Transverse colon (tissue), 4 donors: ENCODE measurements at places on chromosomes 4 and X.
A peak's percentile ranks its signal among the peaks of the same experiment; 100 is the strongest.

- no peaks in the 10 kb centered on the region for H3K27me3 ChIP-seq
- no peak overlapping the region for H3K4me3 ChIP-seq
- H3K27ac ChIP-seq = no peak overlapping the region
- H3K36me3 ChIP-seq = no peaks in the 10 kb centered on the region
- H3K4me1 ChIP-seq = no peaks in the 10 kb centered on the region
- no peak for DNase-seq
These were observed 99.0 kb upstream of the QRFPR start for GRCh38 chr4:121479808-121480207.

- H3K4me3 ChIP-seq = no peak overlapping the region
- H3K4me1 ChIP-seq = no peaks in the 10 kb centered on the region
- H3K27me3 ChIP-seq = no peaks in the 10 kb centered on the region
- H3K36me3 ChIP-seq = no peaks in the 10 kb centered on the region
These were observed 55.3 kb upstream of the ZFP42 start for GRCh38 chr4:187940299-187940698.

GRCh38 chrX:69319376-69319775, 154.1 kb upstream of the PJA1 start:
- no peak overlapping the region for H3K27ac ChIP-seq
- DNase-seq = no peak
- H3K27me3 ChIP-seq = no peaks in the 10 kb centered on the region
- H3K4me1 ChIP-seq = no peaks in the 10 kb centered on the region
- H3K4me3 ChIP-seq = no peak overlapping the region
- no peaks in the 10 kb centered on the region for H3K36me3 ChIP-seq

- DNase-seq = no peak
- H3K36me3 ChIP-seq = no peaks in the 10 kb centered on the region
- H3K4me3 ChIP-seq = no peak overlapping the region
- no peaks in the 10 kb centered on the region for H3K4me1 ChIP-seq
- H3K27ac ChIP-seq = no peak overlapping the region
- no peaks in the 10 kb centered on the region for H3K27me3 ChIP-seq
These were observed 36.8 kb downstream of the TMPRSS11A start for GRCh38 chr4:67926485-67926884.

- H3K4me3 ChIP-seq = no peak overlapping the region
- no peaks in the 10 kb centered on the region for H3K4me1 ChIP-seq
- H3K36me3 ChIP-seq = no peaks in the 10 kb centered on the region
- no peaks in the 10 kb centered on the region for H3K27me3 ChIP-seq
- no peak for DNase-seq
These were observed 133.8 kb upstream of the ANKRD50 start for GRCh38 chr4:124846306-124846705.

- no peak overlapping the region for H3K27ac ChIP-seq
- no peaks in the 10 kb centered on the region for H3K27me3 ChIP-seq
These were observed 40.1 kb downstream of the LDB2 start for GRCh38 chr4:16858275-16858752.

GRCh38 chr4:143289370-143289769, 47.3 kb upstream of the GAB1 start:
- no peak overlapping the region for H3K4me3 ChIP-seq
- H3K36me3 ChIP-seq = no peaks in the 10 kb centered on the region
- DNase-seq = no peak

DNA sequence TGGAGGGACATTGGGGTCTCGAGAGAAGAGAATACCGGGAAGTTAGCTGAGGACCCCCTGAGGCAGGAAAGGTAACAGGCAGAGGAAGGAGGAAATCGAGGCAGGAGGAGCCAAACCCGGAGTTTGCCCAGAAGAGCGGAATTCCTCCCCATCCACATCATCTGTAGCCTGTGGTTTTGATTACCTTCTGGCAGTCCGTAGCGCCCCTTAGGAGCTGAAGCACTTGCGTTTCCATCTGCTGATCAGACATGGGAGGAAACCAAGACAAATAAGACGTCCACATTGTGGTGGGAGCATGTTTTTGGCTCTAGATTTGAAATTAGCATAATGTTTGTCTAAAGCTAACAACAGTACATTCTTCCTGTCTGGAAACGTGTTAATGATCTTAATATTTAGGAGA, 26.8 kb upstream of the HMX1 start:
- DNase-seq = no peak
- H3K27me3 ChIP-seq = peaks cover 40% of the 10 kb centered on the region
- H3K36me3 ChIP-seq = no peaks in the 10 kb centered on the region
- H3K4me3 ChIP-seq = no peak overlapping the region
- no peaks in the 10 kb centered on the region for H3K4me1 ChIP-seq
- no peak overlapping the region for H3K27ac ChIP-seq

DNA sequence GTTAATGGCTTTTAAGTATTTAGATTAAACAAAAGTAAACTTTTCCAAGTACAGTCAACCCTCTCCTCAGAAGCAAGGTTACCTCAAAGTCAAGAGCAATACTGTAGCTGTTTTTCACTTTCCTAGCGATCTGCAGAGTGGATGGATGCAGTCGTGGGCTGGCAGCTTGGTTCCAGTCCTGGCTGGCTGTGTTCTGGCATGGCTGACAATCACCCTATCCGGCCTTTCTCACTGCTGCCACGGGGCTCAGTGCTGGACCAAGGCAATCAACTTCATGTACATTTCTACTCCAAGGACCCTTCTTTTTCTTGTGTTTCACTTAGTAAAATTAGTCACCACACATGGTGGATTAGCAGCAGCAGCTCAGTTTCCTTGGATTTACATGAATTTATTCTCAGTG, 208.3 kb downstream of the GABRB1 start:
- no peak for DNase-seq
- no peak overlapping the region for H3K27ac ChIP-seq
- H3K4me3 ChIP-seq = no peak overlapping the region
- H3K27me3 ChIP-seq = no peaks in the 10 kb centered on the region
- H3K4me1 ChIP-seq = no peaks in the 10 kb centered on the region
- H3K36me3 ChIP-seq = no peaks in the 10 kb centered on the region

- no peaks in the 10 kb centered on the region for H3K4me1 ChIP-seq
- DNase-seq = no peak
- H3K27me3 ChIP-seq = no peaks in the 10 kb centered on the region
- no peak overlapping the region for H3K4me3 ChIP-seq
- H3K36me3 ChIP-seq = no peaks in the 10 kb centered on the region
These were observed 167.7 kb downstream of the NPNT start for GRCh38 chr4:106063009-106063408.

- DNase-seq = no peak
- H3K27me3 ChIP-seq = no peaks in the 10 kb centered on the region
- no peaks in the 10 kb centered on the region for H3K4me1 ChIP-seq
- no peak overlapping the region for H3K27ac ChIP-seq
- no peaks in the 10 kb centered on the region for H3K36me3 ChIP-seq
- no peak overlapping the region for H3K4me3 ChIP-seq
These were observed 26.7 kb downstream of the BCLAF3 start for GRCh38 chrX:19964017-19964710.

- no peak overlapping the region for H3K4me3 ChIP-seq
- no peaks in the 10 kb centered on the region for H3K36me3 ChIP-seq
- DNase-seq = no peak
- H3K27me3 ChIP-seq = no peaks in the 10 kb centered on the region
- H3K4me1 ChIP-seq = no peaks in the 10 kb centered on the region
These were observed 17.4 kb upstream of the CXorf51A start for GRCh38 chrX:146831994-146832393.

GRCh38 chr4:169063441-169063840, 53.4 kb upstream of the CBR4 start:
- H3K27ac ChIP-seq = peak overlapping the region; percentile 78
- DNase-seq = no peak
- no peaks in the 10 kb centered on the region for H3K27me3 ChIP-seq
- no peak overlapping the region for H3K4me3 ChIP-seq
- peaks cover 11% of the 10 kb centered on the region for H3K4me1 ChIP-seq

- peaks cover 7% of the 10 kb centered on the region for H3K27me3 ChIP-seq
- no peak overlapping the region for H3K4me3 ChIP-seq
- DNase-seq = no peak
- no peaks in the 10 kb centered on the region for H3K36me3 ChIP-seq
These were observed 4.3 kb downstream of the BANK1 start for GRCh38 chr4:101794806-101795205.

DNA sequence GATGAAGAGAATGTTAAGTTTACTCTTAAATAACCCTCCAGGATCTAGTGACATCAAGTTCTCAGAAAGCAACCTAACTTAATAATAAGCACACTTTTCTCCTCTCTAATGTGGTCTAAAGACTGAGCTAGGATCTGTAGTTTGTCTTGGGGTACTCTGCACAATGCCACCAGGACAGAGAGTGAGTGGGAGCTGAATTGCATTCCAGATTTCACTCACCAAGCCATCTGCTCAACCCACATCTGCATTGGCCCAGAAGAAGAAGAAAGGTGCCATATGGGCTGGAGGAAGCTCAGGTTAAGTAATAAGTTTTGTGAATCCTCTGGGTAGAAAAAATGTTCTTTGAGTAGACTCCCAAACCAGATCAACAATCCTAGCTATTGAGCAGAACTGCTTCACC, 384.6 kb downstream of the PPP3CA start:
- no peak overlapping the region for H3K27ac ChIP-seq
- DNase-seq = no peak
- no peak overlapping the region for H3K4me3 ChIP-seq
- no peaks in the 10 kb centered on the region for H3K27me3 ChIP-seq

DNA sequence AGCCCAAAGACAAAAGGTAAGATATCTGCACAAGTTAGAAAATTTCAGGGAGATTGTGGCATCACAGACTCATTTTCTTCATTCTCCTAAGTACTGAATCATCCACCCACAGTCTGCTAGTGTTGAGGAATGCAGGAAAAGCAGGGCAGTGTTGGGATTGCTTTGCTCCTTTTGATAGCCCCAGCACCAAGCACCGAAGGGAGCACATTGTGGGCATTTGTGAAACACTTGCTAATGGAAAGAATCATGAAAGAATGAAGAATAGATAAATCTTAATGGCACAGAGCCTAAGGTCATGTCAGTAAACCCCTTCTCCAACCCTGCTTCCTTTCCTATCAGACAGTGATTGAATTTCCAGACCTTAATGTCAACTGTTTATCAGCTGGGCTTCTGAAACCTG, 103.1 kb upstream of the GPRIN3 start:
- DNase-seq = no peak
- H3K4me1 ChIP-seq = no peaks in the 10 kb centered on the region

- no peaks in the 10 kb centered on the region for H3K4me1 ChIP-seq
- no peak overlapping the region for H3K4me3 ChIP-seq
- DNase-seq = no peak
These were observed 15.0 kb upstream of the CT47A1 start for GRCh38 chrX:121000589-121000988.

GRCh38 chr4:102843938-102844337, 16.6 kb upstream of the UBE2D3 start:
- no peaks in the 10 kb centered on the region for H3K4me1 ChIP-seq
- H3K27me3 ChIP-seq = no peaks in the 10 kb centered on the region
- no peak overlapping the region for H3K27ac ChIP-seq
- no peaks in the 10 kb centered on the region for H3K36me3 ChIP-seq
- no peak for DNase-seq

GRCh38 chrX:39843318-39843717, 254.4 kb downstream of the BCOR start:
- no peak for DNase-seq

GRCh38 chr4:7539659-7540058, 104.9 kb upstream of the PSAPL1 start:
- no peaks in the 10 kb centered on the region for H3K36me3 ChIP-seq
- no peak overlapping the region for H3K4me3 ChIP-seq
- no peaks in the 10 kb centered on the region for H3K27me3 ChIP-seq

DNA sequence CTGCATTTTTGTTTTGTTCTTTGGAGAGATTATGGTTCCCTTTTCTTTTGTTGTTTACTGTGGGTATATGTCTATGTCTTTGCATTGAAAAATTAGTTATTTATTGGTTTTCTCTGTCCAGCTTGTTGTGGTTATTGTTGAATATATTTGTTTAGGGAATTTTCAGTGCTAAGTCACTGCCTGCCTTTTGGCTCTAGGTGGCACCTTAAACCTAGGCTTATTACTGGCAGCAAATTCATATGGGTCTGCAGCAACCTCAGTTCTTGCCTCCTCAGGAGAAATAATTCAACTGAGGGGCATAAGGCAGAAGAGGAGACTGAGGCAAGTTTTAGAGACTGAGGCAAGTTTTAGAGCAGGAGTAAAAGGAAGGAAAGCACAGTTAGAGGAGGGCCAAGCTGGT, 1157.3 kb upstream of the AGA start:
- no peak for DNase-seq
- H3K4me1 ChIP-seq = no peaks in the 10 kb centered on the region
- no peak overlapping the region for H3K4me3 ChIP-seq
- H3K27ac ChIP-seq = no peak overlapping the region
- no peaks in the 10 kb centered on the region for H3K36me3 ChIP-seq

DNA sequence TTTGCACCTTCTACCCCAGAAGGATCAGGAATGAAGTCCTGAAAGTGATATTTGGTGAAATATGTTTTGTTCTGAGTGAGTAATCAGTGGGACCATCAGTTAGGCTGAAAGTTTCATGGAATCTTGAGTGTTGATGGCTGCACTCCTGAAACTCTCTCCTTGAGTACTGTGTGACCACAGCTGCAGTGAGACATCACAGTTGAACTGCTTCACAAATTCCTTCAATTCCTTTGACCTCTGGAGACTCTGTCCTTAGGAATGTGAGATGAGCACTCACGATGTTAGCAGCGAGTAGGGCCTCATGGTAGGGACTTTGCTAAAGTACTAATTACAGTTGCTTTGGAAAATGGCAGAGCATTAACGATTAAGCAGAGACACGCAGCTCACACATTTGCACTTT, 142.9 kb upstream of the SLC4A4 start:
- H3K27me3 ChIP-seq = no peaks in the 10 kb centered on the region
- H3K4me3 ChIP-seq = no peak overlapping the region
- peaks cover 32% of the 10 kb centered on the region for H3K4me1 ChIP-seq
- DNase-seq = no peak
- H3K36me3 ChIP-seq = no peaks in the 10 kb centered on the region
- H3K27ac ChIP-seq = no peak overlapping the region

- H3K27me3 ChIP-seq = no peaks in the 10 kb centered on the region
- H3K36me3 ChIP-seq = no peaks in the 10 kb centered on the region
- no peak overlapping the region for H3K27ac ChIP-seq
- DNase-seq = no peak
- no peak overlapping the region for H3K4me3 ChIP-seq
These were observed 175.6 kb upstream of the MAGEB2 start for GRCh38 chrX:30039768-30040167.
